ENCODE measurements at places on chromosomes 3 and 15. TPM values are rescaled to one million over a fixed set of nuclear protein-coding genes. Genes with fewer than 3 reads are reported as not detected.

GNAT1 gene
- total RNA-seq, result not detected

PLSCR4 gene
- total RNA-seq, result 50.3 TPM

CHRNA7 gene
- total RNA-seq, result 10.1 TPM

COL6A5 gene
- total RNA-seq, result not detected

IGSF10 gene
- 0.49 TPM for total RNA-seq

TNFAIP8L3 gene
- total RNA-seq, result 21.9 TPM

SLC28A2 gene
- not detected for total RNA-seq

WDR93 gene
- not detected for total RNA-seq

THBS1 gene
- 513 TPM for total RNA-seq

FEZF2 gene
- total RNA-seq, result not detected

CDCP1 gene
- 27.5 TPM for total RNA-seq

CCR5 gene
- 3.9 TPM for total RNA-seq

FOXB1 gene
- total RNA-seq, result not detected

GRCh38 chr15:77557144-77557543 is 75.6 kb downstream of the LINGO1 start:
- no peak overlapping the region for H3K4me3 ChIP-seq
- no peaks in the 10 kb centered on the region for H3K4me1 ChIP-seq
- no peaks in the 10 kb centered on the region for H3K36me3 ChIP-seq
- H3K27ac ChIP-seq, result no peak overlapping the region
- no peak for DNase-seq

DNA sequence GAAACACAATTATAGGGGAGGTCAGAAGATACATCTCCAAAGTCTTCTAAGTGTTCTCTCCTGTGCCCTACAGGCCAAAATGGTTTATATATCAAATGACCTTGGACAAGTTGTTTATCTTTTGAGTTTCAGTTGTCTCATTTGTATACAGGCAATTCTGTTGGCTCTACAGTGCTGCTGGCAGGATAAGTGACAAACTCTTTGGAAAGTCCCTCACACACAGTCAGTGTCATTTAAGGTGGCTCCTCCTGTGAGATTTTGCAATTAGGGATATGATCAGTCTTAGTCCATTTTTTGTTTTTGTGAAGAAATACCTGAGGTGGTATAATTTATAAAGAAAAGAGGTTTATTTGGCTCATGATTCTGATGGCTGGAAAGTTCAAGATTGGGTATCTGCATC is 1035.8 kb upstream of the CFAP20DC start:
- H3K27me3 ChIP-seq, result no peaks in the 10 kb centered on the region
- no peak for DNase-seq
- no peaks in the 10 kb centered on the region for H3K36me3 ChIP-seq
- H3K27ac ChIP-seq, result no peak overlapping the region

DNA sequence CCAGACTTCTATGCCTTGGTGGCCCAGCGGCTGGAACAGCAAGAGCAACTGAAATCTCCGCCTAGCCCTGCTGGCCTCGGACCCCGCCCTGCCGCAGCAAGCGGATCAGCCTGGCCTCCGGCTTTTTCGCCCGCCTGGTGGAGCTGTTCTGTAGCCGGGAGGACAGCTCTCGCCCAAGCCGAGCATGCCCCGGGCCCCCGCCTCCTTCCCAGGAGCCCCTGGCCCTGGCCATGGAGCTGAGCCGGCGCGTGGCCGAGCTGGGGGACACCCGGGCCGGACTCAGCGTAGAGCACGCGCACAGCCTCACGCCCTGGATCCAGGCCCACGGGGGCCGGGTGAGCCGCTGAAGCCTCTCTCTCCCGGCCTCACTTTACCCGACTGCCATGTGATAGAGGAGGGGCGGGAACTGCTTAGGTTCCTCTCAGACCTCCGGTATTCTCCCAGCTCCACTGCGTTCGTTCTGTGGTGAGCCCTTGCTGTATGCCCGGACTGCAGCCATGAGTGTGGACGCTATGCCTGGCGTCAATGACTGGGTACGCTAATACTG is 24.1 kb upstream of the MRPL3 start:
- no peaks in the 10 kb centered on the region for H3K36me3 ChIP-seq
- no peak for DNase-seq
- no peaks in the 10 kb centered on the region for H3K4me1 ChIP-seq
- H3K27me3 ChIP-seq, result no peaks in the 10 kb centered on the region
- peak overlapping the region; percentile 9 for H3K4me3 ChIP-seq
- H3K27ac ChIP-seq, result no peak overlapping the region

GRCh38 chr15:62809115-62809967 is 233.2 kb upstream of the TPM1 start:
- H3K4me1 ChIP-seq, result no peaks in the 10 kb centered on the region
- H3K27ac ChIP-seq, result no peak overlapping the region
- DNase-seq, result peak; percentile 81
- H3K27me3 ChIP-seq, result no peaks in the 10 kb centered on the region
- peaks cover 11% of the 10 kb centered on the region for H3K36me3 ChIP-seq
- no peak overlapping the region for H3K4me3 ChIP-seq

GRCh38 chr15:74525309-74525708 is 15.7 kb upstream of the ARID3B start:
- H3K4me1 ChIP-seq, result no peaks in the 10 kb centered on the region
- no peak overlapping the region for H3K27ac ChIP-seq
- no peak for DNase-seq
- H3K4me3 ChIP-seq, result no peak overlapping the region
- H3K36me3 ChIP-seq, result no peaks in the 10 kb centered on the region

DNA sequence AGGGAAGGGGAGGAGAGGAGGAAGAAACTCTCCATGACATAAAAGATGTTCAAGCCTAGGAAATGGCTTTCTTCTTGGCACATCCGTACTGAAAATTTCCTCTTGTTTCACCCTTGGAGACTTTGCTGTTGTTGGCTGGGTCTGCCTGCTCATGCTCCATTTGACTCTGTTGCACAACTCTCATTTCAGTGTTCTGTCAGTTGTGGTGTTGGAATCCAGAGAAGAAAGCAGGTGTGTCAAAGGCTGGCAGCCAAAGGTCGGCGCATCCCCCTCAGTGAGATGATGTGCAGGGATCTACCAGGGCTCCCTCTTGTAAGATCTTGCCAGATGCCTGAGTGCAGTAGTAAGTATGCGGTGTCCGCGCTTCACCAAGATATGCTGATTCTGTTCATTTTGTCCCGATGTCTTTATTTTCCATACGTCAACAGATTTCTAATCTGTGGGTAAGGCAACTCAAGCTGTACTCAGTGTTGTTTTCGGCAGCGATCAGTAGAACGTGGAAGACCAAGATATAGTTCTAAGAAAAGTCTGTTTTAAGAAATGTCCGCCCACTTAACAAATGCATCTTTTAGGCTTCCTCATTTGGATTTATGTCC is 265.2 kb upstream of the GOLGA6L4 start:
- H3K4me3 ChIP-seq, result no peak overlapping the region
- H3K4me1 ChIP-seq, result no peaks in the 10 kb centered on the region
- no peak overlapping the region for H3K27ac ChIP-seq
- DNase-seq, result no peak
- no peaks in the 10 kb centered on the region for H3K36me3 ChIP-seq

DNA sequence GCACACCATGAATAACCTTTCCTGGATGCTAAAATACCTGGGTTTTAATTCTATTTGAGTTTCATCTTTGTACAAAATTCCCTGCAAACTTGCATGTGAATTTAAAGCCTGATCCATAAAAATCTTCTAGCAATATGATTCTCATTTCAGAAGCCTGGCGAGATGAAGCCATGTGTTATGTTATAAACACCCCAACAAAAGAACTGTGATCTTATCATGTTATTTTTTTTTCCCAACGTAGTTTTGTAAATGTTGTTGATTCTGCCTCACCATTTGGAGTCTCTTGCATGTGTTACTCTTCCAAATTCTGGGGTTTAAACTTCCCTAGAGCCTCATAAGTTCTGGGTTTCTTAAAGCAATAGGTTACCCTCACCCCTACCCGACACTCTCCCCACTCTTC is 428.1 kb upstream of the DPH6 start:
- no peak overlapping the region for H3K27ac ChIP-seq
- H3K4me1 ChIP-seq, result no peaks in the 10 kb centered on the region
- H3K36me3 ChIP-seq, result no peaks in the 10 kb centered on the region
- no peak overlapping the region for H3K4me3 ChIP-seq
- H3K27me3 ChIP-seq, result no peaks in the 10 kb centered on the region
- no peak for DNase-seq

DNA sequence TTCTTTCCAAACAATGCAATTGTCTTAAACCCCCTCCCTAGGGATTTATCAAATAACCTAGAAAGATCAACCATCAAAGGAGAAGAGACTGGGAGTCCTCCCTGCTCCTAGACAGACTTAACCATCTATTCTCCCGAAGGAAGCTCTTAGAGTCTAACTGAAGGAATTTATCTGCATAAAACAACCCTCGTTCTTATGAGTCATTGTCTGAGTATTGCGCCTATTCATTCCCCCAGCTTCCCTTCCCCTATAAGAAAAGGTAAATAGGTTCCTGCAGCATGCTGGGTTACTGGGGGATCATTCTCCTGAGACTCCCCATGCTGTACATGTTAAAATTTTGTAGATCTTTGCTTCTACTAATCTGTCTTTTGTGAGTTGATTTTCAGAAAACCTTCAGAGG is 412.7 kb downstream of the OCA2 start:
- no peak overlapping the region for H3K27ac ChIP-seq
- no peaks in the 10 kb centered on the region for H3K4me1 ChIP-seq
- no peak for DNase-seq
- no peaks in the 10 kb centered on the region for H3K36me3 ChIP-seq

DNA sequence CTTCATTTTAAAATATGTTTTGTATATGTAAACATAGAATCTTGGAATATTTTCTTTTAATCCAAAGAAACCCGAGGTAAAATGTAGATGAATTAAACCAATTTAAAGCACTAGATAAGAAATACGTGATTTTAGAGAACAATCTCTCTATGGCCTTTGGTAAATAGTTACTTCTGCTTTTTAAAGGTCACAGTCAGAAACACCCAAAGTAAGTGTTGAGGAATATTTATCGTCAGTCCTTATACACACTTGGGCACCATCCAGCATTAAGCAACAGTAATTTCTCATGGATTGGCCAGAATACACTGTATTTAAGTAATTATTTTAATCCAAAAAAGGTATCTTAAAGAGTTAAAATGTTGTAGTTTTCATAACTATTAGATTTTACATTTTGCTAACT is 713.2 kb downstream of the NLGN1 start:
- H3K27ac ChIP-seq, result no peak overlapping the region
- DNase-seq, result no peak
- no peaks in the 10 kb centered on the region for H3K36me3 ChIP-seq
- no peaks in the 10 kb centered on the region for H3K4me1 ChIP-seq

GRCh38 chr3:114958930-114959329 is 188.2 kb downstream of the ZBTB20 start:
- H3K4me1 ChIP-seq, result no peaks in the 10 kb centered on the region
- H3K27ac ChIP-seq, result no peak overlapping the region
- H3K4me3 ChIP-seq, result no peak overlapping the region
- no peaks in the 10 kb centered on the region for H3K36me3 ChIP-seq

DNA sequence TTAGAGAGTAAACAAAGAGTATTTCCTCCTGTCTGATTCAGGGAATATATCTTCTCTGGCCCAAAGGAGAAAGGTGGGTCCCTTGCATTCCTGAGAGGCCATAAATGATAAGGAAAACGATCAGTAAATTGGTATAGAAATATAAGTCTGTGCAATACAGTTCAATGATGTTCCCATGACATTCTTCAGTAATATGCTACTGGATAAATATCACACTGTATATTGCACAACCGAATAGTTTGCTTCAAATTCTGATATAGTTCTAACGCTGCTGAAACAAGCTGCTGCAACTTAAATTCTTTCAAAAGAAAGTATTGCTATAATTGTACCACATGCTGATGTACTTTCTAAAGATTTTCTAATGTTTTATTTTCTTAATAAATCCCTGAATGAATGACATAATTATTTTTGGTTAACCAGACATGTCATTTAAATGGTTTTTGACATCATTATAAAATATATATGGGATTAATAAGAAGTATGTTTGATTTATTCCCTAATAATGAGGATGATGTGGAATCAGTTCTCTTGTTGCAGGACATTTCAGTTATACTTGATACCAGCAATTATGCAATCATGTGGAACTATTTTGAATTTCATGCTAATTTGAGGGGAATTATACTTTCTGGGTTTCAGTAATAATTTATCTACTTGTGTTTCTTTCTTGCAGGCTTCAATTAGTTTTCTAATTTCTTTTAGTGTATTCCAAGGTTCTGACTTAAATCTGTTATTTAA is 44.9 kb downstream of the FGF7 start:
- H3K4me3 ChIP-seq, result no peak overlapping the region
- H3K36me3 ChIP-seq, result no peaks in the 10 kb centered on the region
- peaks cover 17% of the 10 kb centered on the region for H3K4me1 ChIP-seq
- DNase-seq, result no peak
- H3K27ac ChIP-seq, result peak overlapping the region; percentile 36

- peaks cover 4% of the 10 kb centered on the region for H3K4me1 ChIP-seq
- no peak overlapping the region for H3K4me3 ChIP-seq
- peak; percentile 13 for DNase-seq
- H3K36me3 ChIP-seq, result no peaks in the 10 kb centered on the region
Measured at GRCh38 chr15:81031203-81031602, 30.5 kb downstream of the TLNRD1 start.

DNA sequence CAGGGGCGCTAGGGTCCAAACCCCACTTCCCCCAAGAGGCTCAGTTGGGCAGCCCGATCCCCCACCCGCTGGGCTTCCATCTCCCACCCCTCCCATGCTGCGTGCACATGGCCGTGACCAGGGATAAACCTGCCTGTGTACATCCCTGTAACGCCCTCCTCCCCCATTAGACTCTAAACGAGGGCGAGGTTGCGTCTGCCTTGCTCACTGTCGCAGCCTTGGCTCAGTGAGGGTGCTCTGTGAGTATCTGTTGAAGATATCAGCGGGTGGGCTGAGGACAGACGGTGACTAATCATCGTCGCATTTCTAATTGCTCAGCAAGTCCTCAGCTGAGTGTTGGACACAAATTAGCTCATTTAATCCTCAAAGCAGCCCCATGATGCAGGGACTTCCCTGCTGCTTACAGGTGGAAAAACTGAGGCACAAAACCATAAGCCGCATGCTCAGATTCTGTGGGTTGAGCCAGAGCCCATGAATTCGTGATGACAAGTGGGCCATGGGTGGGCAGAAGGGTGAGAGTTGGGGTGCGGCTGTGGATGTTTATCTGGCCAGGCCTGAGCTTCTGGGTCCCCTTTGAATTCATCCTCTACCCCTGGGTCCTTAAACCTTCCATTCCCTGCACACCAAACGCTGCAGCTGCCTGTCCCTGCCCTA is 26.0 kb downstream of the FBLN2 start:
- H3K27me3 ChIP-seq, result no peaks in the 10 kb centered on the region
- H3K36me3 ChIP-seq, result no peaks in the 10 kb centered on the region
- peaks cover 55% of the 10 kb centered on the region for H3K4me1 ChIP-seq
- H3K4me3 ChIP-seq, result no peak overlapping the region
- no peak for DNase-seq

GRCh38 chr15:84914909-84915605 is 30.6 kb downstream of the SLC28A1 start:
- no peaks in the 10 kb centered on the region for H3K36me3 ChIP-seq
- peak overlapping the region; percentile 84 for H3K27ac ChIP-seq
- peak; percentile 97 for DNase-seq
- H3K27me3 ChIP-seq, result no peaks in the 10 kb centered on the region
- peaks cover 53% of the 10 kb centered on the region for H3K4me1 ChIP-seq

- H3K4me3 ChIP-seq, result no peak overlapping the region
- no peaks in the 10 kb centered on the region for H3K36me3 ChIP-seq
Measured at GRCh38 chr3:30370681-30371271, 235.6 kb upstream of the TGFBR2 start.
